ENCODE measurements at places on chromosomes 13 and 19.

- DNase-seq: peak; percentile 4
Observed at GRCh38 chr13:39684531-39685137, 29.2 kb downstream of the COG6 start.

DNA sequence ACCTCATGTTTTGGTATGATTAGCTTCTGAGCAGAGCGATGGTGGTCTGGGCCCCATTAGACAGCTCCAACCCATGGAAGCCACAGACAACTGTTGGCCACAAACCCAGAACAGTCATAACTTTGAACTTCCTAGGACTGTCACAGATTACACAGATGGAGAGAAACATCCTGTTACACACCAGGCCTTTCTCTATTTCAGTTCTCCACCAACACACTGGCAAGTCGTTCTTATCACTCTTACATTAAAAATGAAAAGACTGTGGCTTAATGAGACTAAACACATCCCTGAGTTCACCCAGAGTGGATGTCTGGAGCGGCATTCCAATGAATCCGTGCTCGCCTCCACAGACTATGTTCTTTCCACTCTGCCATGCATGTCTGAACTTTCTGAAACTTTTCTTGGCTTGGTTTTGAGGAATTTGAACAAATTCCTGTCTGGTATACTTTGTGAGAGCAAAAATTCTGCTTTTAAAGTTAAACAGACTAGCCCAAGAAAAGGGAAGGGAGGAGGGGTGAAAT is 109.1 kb downstream of the NALCN start:
- DNase-seq: no peak

GRCh38 chr19:47863514-47863936 is 4.5 kb downstream of the TPRX2 start:
- DNase-seq: peak; percentile 20

DNA sequence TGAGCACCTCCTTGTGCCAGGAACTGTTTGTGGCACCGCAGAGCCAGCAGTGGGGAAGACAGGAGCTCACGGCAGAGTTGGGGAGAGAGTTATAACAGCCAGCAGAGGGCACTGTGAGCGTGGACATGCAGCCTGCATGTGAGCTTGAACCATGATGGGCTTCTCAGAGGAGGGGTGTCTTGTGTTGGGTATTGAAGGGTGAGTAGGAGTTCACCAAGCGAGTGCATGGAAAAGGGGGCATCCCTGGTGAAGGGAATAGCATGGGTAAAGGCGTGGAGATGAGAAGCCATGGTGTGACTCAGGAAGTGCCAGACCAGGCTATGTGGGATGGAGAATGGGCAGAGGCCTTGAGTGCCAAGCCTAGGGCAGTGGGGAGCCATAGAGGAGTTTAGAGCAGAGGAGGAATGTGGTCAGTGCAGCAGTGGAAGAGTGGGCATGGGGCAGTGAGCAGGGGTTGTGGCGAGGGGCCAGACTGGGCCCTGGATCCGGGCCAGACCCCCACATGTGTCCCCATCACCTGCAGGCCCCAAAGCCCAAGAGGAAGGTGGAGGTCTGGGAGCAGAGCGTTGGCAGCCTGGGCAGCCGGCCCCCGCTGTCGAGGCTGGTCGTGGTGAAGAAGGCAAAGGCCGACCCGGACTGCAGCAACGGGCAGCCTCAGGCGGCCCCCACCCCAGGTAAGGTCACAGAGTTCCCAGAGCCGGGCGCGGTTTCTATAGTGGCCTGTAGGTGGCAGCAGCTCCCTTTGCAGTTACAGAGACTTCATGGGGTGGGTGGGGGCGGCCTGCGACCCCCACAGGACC is 11.8 kb upstream of the SHD start:
- no peak for DNase-seq

DNA sequence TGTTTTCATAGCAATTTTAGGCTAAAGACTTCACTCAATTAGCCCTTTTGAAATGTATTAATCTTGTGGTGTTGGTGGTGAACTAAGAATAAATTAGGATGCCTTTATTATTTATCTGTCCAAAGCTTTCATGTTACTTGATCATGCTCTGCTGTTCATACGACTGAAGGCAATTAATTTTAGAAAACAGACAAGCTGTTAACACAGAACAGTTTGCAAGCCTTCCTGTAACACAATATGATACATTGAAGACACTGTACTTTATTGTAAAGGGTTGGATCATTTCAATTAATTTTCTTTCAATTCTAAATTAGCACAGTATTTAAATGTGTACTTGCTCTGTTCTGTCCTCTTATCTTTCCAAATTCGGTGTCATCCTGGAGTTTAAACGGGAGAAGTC is 794.3 kb upstream of the MIR17HG start:
- no peak for DNase-seq

DNA sequence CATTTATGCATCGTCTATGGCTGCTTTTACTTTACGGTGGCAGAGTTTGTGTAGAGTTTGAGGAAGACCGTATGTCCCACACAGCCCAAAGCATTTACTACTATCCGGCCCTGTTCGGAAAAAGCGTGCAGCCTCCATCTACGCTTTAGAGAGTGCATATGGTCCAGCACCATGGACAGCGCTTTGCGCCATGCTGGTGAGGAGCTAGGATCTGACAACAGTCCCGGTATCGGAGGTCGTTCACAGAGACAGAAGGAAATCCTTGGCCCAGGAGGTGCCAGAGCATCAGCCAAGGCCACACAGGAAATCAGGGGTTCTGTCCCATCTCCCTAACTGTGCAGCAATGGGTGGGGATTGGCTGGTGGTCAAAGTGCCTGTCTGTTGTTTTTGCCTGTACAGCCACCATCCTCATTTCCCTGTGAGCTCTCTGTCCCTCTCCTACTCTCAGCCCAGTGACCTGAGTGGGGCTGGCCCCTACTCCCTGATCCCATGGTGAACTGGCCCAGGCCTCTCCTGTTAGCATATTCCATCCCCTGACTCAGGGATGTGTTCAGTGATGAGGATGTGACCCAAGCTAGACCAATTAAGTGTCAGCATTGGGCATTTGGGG is 16.2 kb upstream of the PRODH2 start:
- DNase-seq: no peak

DNA sequence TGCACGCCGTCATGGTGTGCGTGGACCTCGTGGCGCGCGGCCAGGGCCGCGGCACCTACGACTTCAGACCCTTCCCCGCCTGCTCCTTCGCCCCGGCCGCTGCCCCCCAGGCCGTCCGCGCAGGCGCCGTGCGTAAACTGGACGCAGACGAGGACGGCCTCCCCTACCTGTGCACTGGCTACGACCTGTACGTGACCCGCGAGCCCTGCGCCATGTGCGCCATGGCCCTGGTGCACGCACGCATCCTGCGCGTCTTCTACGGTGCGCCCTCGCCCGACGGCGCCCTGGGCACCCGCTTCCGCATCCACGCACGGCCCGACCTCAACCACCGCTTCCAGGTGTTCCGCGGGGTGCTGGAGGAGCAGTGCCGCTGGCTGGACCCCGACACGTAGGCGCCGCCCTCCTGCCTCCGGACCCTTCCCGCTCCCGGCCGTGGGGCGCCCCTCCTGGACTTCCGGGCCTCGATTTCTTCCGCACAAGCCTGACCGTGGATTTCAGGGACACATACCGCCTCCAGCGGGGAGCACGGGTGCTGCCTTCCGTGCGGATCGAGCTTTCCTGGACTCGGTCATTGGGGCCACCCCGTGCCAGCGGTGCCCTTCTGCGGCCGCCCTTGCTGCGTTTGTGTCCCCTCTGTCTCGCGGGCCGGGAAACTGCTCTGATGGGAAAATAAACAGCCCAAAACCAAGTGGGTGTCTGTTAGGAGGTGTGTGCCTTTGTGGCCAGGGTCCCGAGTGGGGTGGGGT is 7.7 kb downstream of the ADAT3 start:
- no peak for DNase-seq

- DNase-seq: no peak
Observed at GRCh38 chr19:20078581-20079031, 806 bp downstream of the ZNF90 start.

- no peak for DNase-seq
Observed at GRCh38 chr19:30567536-30568232, 195.5 kb downstream of the ZNF536 start.

- DNase-seq: no peak
Observed at GRCh38 chr13:100156788-100157187, 67.9 kb downstream of the PCCA start.

DNA sequence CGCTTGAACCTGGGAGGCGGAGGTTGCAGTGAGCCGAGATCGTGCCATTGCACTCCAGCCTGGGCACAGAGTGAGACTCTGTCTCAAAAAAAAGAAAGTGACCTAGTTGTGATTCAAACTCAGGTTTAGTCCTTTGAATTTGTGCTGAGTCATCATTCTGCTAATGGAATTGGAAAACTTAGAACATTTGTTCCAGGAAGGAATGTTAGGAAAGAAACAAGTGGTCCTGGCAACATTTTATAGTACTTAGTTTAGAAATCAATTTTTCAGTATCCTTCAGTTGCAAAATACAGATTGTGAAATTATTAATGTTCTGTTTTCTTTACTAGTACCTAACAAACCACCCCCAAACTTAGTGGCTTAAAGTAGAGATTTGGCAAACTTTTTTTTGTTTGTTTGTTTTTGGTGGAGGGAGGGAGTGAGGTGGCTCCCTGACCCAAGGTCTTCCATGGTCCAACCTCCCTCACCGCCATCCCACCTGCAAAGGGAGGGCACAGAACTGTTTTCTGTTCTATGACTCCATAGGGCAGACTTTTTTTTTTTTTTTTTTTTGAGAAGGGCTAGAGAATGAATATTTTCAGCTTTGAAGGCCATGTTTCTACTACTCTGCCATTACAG is 9.2 kb upstream of the SULT2A1 start:
- DNase-seq: no peak

DNA sequence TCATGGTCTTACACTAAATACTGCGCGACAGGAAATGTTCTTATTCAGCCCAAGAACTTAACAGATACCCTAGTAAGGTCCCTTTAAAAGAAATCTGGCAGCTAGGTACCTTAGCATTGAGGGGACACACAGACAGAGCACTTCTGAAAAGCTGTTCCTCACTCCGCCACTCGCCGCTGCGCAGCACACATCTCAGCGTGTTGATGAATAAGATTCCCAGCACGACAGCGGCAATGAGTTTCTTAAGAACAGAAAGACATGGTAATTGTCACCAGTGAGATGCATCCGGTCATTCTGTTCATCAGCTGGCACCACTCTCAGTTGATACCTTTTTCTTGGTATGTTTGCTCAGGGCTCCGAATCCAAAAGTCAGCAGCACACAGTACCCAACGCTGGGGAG is 39.9 kb downstream of the TMTC4 start:
- DNase-seq: no peak

- DNase-seq: no peak
Observed at GRCh38 chr13:100594731-100595130, 6.1 kb upstream of the GGACT start.

- no peak for DNase-seq
Observed at GRCh38 chr19:2344381-2344870, 15.6 kb upstream of the TMPRSS9 start.

GRCh38 chr13:22789027-22789593 is 391.7 kb upstream of the SGCG start:
- DNase-seq: no peak

GRCh38 chr19:8631425-8631819 is 989 bp downstream of the NFILZ start:
- DNase-seq: no peak

DNA sequence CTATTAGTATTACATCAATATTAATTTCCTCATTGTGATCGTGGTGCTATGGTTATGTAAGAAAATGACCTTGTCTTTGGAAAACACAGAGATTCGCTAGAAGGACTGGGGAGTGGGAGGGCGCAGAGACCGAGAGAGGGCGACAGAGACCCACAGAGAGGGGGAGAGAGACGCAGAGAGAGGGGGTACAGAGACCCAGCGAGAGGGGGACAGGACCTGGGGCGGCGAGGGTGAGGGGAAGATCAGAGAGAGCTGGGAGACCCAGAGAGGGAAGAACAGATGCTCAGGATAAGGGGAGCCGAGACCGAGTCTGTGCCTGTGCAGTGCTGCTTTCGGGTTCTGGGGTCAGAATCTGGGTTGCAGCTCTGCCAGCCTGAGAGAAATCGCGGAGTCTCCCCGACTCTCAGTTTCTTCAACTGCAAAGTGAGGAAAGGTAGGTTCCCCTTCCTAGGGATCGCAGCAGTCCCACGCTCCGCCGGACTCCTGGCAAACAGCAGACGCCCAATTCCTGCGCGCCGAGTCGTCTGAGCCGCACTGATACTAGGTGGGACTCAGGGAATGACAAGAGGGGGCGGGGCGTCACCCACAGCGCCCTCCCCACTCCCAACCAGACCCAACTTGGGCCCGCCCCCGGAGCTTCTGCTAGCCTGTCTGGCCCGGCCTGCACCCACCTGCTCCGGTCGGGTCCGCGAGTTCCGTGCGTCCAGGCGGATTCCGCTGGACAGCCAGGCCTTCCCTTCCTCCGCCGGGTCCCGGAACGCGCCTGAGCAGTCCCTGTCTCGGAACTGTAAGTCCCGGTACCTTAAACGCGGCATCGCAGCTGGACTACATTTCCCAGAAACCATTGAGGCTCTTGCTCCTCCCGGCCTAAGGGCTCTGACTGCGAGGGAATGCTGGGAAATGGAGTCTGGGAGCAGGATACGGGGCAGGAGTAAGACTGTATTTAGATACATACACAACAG is 15.3 kb downstream of the IZUMO2 start:
- peak; percentile 68 for DNase-seq

- no peak for DNase-seq
Observed at GRCh38 chr13:44573790-44574465, 2.2 kb downstream of the TSC22D1 start.

DNA sequence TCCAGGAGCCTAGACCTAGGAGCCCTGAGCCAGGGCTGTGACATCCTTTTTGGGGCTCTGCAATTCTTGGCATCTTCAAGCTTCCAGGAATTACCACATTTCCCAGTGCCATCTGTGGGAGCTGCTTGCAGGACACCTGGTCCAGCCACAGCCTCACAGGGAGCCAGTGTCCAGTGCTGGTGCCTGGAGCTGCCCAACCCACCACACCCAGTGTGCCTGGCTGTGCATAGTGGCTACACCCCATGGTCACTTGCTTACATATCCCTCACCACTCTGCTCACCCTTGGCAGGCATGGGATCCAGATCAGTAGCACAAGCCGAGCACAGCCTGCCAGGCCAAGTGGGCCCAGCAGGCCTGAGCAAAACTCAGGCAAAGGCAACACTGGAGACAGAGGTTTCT is 2151.4 kb upstream of the PCDH20 start:
- no peak for DNase-seq

GRCh38 chr19:10952809-10953208 is 8.0 kb upstream of the SMARCA4 start:
- no peak for DNase-seq

DNA sequence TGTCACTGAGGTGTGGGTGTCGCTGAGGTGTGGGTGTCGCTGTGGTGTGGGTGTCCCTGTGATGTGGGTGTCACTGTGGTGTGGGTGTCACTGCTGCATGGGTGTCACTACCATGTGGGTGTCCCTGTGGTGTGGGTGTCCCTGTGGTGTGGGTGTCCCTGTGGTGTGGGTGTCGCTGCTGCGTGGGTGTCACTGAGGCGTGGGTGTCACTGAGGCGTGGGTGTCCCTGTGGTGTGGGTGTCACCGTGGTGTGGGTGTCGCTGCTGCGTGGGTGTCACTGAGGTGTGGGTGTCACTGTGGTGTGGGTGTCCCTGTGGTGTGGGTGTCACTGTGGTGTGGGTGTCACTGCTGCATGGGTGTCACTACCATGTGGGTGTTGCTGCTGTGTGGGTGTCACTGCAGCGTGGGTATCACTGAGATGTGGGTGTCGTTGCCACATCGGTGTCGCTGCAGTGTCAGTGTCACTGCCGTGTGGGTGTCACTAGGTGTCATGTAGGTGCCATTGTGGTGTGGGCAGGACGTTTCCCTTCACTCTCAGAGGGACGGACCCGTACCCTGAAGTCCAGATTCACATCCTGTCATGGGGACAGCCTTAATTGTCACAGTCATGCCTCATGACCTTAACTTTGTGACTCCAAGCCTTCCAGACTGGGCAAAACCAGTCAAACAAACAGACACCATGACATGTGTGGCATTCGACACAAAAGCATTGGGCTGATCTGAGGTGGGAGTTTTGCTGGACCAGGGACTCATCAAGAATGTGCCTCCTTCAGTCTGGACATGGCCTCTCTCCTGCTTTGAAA is 12.7 kb upstream of the GAS6 start:
- DNase-seq: no peak
